H1 (cell line): ENCODE measurements at places on chromosomes 16 and 17.

- H3K36me3 ChIP-seq = no peaks in the 10 kb centered on the region
- peaks cover 6% of the 10 kb centered on the region for H3K27me3 ChIP-seq
- H3K4me1 ChIP-seq = peaks cover 19% of the 10 kb centered on the region
- no peak overlapping the region for H3K4me3 ChIP-seq
- no peak overlapping the region for H3K27ac ChIP-seq
- no peak for DNase-seq
Measured at GRCh38 chr16:70689035-70689969, 3.4 kb upstream of the MTSS2 start.

- H3K4me3 ChIP-seq = no peak overlapping the region
- H3K27ac ChIP-seq = no peak overlapping the region
- H3K36me3 ChIP-seq = no peaks in the 10 kb centered on the region
- no peaks in the 10 kb centered on the region for H3K27me3 ChIP-seq
Measured at GRCh38 chr17:45353043-45353442, 36.2 kb upstream of the MAP3K14 start.

- H3K36me3 ChIP-seq = no peaks in the 10 kb centered on the region
- no peaks in the 10 kb centered on the region for H3K27me3 ChIP-seq
- no peak overlapping the region for H3K27ac ChIP-seq
- DNase-seq = no peak
- H3K4me3 ChIP-seq = no peak overlapping the region
Measured at GRCh38 chr16:12065866-12066545, 89.5 kb downstream of the SNX29 start.

DNA sequence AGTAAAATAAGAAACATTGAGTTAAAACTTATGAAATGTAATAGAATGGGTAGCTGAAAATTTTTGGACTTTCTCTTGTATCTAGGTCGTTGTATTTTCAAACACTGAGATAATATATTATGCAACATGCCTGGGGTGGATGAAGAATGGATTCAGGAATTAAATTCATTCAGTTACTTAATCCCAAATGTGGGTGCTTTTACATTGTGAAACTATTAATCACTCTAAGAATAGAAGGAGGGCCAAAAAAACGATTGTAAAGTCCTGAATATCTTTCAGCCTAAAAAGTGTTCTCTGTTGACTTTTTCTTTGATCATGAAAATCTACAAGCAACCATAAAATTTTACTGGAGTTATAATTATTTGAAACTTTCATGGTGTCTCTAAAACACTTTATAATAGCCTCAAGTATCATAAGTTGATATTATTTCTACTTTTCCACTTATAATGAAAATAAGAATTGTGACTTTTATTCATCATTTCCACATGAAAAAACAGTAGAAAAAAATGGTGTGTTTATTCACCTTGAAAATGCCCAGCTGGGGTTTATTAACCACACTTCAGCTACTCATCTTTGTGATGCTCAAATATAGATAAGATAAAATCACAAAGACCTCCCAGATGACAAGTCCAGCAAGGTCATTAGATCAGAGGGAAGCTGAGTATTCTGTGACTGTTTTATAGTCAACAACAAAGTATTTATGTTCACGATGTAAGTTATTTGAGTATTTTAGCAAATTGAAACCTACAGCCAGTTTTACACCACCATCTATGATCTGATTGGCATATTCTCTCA, 619.9 kb upstream of the SOX9 start:
- no peaks in the 10 kb centered on the region for H3K36me3 ChIP-seq
- no peak overlapping the region for H3K4me3 ChIP-seq
- no peaks in the 10 kb centered on the region for H3K4me1 ChIP-seq
- no peak overlapping the region for H3K27ac ChIP-seq
